ENCODE measurements at places on chromosomes 12 and 14.

GRCh38 chr12:109925185-109925840 is 25.2 kb downstream of the TCHP start:
- no peak for DNase-seq

- no peak for DNase-seq
Measured at GRCh38 chr12:64494998-64495729, 43.2 kb downstream of the TBK1 start.

DNA sequence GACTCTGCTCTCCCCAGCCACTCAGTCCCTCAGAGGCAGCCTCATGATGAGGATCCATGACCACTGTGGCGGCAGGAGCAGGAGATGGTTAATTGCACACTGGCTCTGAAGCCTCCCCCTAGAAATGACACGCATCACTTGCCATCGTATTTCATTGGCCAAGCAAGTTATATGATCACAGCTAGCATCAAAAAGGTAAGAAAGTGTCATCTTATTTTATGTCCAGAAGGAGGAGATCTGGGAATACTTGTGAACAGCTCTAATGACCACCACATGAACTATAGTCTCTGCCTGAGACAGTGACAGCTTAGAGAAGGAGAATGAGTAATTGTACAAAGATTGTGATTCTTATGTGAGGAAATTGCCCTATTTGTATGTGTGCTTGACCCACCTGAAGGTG is 363.4 kb downstream of the NUAK1 start:
- no peak for DNase-seq

DNA sequence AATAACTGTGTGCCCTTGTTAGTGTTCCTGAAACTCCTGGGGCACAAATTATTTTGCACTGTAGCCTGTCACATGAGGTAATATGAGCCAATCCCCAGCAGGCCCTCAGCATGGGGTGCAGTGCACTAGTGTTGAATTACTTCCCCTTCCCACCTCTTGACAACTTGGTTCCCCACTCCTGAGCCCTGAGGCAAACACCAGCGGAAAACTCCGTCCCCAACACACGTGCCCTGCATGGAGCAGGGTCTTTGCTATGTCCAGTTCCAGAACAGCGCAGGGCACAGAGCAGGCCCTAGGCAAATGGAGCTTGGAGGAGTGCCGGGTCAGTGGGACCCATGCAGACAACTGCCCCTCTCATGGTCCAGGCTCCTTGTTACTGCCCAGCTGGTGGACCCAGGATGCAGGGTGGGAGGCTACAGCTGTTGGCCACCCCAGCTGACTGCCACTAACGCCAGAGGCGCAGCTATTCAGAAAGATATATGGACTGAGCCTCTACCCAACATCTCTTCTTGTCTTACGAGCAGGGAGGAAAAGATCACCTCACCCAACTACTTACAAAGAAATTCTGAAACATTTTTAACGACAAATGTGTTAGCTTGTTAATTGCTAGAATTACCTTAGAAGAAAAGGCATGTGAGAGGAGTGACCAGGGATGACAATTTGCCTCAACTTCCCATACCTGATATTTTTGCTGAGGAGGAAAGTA is 71.6 kb downstream of the NT5DC3 start:
- DNase-seq: no peak

- DNase-seq: no peak
Measured at GRCh38 chr12:9687228-9687627, 17.7 kb downstream of the CLEC2D start.

DNA sequence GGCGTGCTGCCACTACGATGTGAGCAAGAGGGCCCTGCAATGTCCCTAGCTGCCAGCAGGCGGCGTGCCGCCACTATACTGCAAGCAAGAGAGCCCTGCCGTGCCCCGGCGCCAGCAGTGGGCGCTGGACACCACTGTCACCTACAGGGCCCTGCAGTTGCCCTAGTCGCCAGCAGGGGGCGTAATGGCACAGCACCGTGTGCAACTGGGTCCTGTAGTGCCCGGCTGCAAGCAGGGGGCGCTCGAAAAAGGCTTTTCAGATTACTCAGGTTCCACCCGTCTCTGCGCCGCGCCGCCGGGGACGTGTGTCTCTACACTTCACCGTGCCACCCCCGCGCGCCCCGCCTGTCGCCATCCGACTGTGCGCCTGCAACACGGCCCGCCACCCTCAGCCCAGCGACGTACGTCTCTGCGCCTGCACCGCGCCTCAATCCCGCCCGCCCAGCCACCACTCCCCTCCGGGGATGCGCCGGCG is 1356.9 kb downstream of the TMEM121 start:
- no peak for DNase-seq

DNA sequence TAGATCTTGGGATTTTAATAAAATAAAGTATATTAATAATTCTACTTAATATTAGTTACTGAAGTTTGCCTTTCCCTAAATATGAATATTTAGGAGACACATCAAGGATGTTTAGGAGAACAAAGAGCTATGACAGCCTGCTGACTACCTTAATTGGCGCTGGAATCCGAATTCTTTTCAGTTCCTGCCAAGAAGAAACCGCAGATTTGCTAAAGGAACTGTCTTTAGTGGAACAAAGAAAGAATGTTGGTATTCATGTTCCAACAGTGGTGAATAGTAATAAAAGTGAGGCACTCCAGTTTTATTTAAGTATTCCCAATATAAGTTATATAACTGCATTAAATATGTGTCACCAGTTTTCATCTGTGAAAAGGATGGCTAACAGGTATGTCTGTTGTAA is 54.5 kb downstream of the MIS18BP1 start:
- no peak for DNase-seq

DNA sequence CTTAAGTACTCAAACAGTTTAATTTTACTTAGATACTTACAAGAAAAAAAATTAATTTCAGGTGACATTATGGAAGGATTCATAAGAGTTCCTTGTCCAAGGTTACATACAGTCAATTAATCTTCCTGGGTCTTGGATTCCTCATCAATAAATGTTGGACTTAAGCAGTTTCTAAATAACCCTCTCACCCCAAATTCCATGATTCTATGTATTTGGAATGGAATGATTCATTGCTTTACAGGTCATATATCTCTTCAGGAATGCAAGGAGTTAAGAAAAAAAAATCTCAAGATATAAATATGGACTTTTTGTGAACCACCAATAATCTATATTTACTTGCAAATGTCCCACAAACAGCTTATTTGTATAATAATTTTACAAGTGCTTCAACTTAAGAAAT is 84.2 kb upstream of the BMP4 start:
- DNase-seq: no peak

GRCh38 chr12:116880817-116881324 is 370 bp downstream of the HRK start:
- DNase-seq: no peak

DNA sequence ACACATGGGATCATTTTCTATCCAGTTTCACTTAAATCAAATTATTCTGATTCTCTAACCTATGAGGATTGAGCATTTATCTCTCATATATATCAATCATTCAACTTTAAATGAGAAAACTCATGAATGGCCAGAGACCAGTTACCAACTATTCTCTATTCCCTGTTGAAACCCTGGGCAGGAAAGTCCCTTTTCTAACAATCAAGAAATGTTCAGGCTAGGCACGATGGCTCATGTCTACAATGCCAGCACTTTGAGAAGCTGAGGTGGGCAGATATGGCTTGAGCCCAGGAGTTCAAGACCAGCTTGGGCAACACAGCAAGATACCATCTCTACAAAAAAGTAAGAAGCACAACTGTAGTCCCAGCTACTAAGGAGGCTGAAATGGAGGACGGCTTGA is 18.0 kb downstream of the FMNL3 start:
- DNase-seq: no peak

GRCh38 chr14:95667249-95667693 is 19.0 kb upstream of the TCL1B start:
- DNase-seq: no peak
